ENCODE measurements at places on chromosomes 3 and 15.

GRCh38 chr3:97958396-97958795, 13.8 kb downstream of the RIOX2 start:
- DNase-seq = no peak

DNA sequence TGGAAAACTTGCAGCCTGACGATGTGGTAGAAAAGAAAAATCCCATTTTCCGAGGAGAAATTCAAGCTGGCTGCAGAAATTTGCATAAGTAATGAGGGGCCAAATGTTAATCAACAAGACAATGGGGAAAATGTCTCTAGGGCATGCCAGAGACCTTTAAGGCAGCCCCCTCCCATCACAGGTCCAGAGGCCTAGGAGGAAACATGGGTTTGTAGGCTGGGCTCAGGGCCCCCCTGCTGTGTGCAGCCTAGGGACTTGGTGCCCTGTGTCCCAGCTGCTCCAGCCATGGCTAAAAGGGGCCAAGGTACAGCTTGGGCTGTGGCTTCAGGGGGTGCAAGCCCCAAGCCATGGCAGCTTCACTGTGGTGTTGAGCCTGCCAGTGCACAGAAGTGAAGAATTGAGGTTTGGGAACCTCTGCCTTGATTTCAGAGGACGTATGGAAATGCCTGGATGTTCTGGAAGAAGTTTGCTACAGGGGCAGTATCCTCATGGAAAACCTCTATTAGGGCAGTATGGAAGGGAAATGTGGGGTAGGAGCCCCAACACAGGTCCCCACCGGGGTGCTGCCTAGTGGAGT, 75.9 kb upstream of the CADPS start:
- DNase-seq = no peak

GRCh38 chr3:178127221-178127620, 409.0 kb upstream of the KCNMB2 start:
- no peak for DNase-seq

- DNase-seq = peak; percentile 17
Measured at GRCh38 chr3:41893977-41894376, 67.9 kb downstream of the ULK4 start.

- no peak for DNase-seq
Measured at GRCh38 chr15:39180030-39180429, 400.8 kb upstream of the THBS1 start.

GRCh38 chr3:13652728-13653127, 103.8 kb downstream of the FBLN2 start:
- no peak for DNase-seq

GRCh38 chr3:45491344-45491743, 103.0 kb downstream of the LARS2 start:
- no peak for DNase-seq

DNA sequence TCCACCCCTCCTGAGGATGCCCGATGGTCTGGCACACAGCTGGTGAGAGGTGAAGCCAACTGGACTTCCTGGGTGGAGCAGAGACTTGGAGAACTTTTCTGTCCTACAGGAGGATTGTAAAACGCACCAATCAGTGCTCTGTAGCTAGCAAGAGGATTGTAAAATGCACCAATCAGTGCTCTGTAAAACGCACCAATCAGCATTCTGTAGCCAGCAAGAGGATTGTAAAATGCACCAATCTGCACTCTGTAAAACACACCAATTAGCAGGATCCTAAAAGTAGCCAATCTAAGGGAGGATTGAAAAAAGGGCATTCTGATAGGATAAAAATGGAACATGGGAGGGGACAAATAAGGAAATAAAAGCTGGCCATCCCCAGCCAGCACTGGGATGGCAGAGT, 150.2 kb downstream of the CHSY1 start:
- no peak for DNase-seq

- DNase-seq = no peak
Measured at GRCh38 chr3:43537225-43537624, 84.6 kb downstream of the ANO10 start.

- no peak for DNase-seq
Measured at GRCh38 chr3:149003653-149004305, 12.4 kb downstream of the GYG1 start.

DNA sequence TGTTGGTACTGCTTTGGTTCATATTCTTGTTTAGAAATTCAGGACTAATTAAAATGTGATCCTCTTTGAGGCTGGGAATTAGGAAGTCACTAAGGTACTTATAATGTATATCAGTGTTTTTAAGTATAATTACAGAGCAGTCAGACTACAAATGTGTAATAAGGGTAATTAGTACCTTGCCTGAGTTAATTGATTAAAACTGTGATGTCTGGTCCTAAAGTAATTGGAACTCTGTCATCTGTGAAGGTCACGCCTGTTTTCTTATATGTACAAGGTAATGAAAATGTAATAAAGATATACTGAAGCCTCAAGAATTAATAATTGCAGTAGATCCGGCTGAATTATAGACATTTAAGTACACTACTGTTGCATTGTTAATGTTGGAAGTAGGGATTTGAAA, 32.8 kb downstream of the RIOX2 start:
- DNase-seq = no peak

Data from hematopoietic multipotent progenitor cell treated with erythropoietin and hydrocortisone succinate and interleukin-3 and kit ligand, for 17 days (in vitro differentiated cells).